ENCODE measurements at places on chromosomes 5 and 9.

DNA sequence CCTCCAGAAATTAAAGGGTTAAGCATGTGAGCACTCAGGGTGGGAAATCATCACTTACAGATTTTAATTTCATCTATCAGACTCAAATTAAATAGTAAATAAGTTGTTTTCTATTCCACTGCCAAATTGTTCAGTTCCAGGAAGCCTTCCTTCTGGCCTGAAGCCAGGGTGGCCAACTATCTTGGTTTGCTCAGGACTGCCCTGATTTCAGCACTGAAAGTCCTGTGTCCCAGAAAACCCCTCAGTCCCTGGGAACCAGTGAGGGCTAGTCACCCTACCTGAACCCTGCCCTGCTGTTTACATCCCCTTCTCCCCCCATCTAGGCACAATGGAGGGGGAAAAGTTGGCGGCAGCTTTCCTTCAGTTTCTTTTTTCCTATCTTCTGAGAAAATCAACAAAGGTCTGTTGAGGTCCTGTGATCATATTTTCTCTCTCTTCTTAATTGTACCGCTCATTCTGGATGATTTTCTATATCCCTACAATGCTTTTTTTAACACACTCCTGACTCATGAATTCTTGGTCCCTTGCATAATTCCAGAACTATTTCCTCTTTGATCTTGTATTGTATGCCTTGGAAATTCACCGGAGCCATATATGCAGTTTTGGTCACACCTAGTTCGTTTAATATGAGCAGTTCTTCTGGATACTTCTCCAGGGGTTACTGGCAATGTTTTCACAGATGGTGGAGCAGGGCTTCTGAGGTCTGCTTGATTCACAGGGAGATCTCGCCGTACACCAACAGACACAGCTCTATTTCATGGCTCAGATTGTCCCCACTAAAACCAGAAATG, 103.8 kb downstream of the MAP1B start:
- no peak overlapping the region for H3K4me3 ChIP-seq
- no peak for DNase-seq
- peaks cover 9% of the 10 kb centered on the region for H3K4me1 ChIP-seq
- no peaks in the 10 kb centered on the region for H3K36me3 ChIP-seq

GRCh38 chr9:91374939-91375338, 13.2 kb upstream of the AUH start:
- H3K27me3 ChIP-seq = no peaks in the 10 kb centered on the region
- no peaks in the 10 kb centered on the region for H3K36me3 ChIP-seq
- H3K27ac ChIP-seq = no peak overlapping the region
- peaks cover 36% of the 10 kb centered on the region for H3K4me1 ChIP-seq
- H3K4me3 ChIP-seq = no peak overlapping the region
- no peak for DNase-seq

- H3K27me3 ChIP-seq = peaks cover 16% of the 10 kb centered on the region
- no peak overlapping the region for H3K4me3 ChIP-seq
- peak; percentile 54 for DNase-seq
- no peaks in the 10 kb centered on the region for H3K36me3 ChIP-seq
Measured at GRCh38 chr9:138101444-138102234, 224.1 kb downstream of the CACNA1B start.

- H3K36me3 ChIP-seq = no peaks in the 10 kb centered on the region
- DNase-seq = no peak
- H3K27me3 ChIP-seq = peaks cover 4% of the 10 kb centered on the region
- no peak overlapping the region for H3K27ac ChIP-seq
- H3K4me1 ChIP-seq = no peaks in the 10 kb centered on the region
Measured at GRCh38 chr9:21434202-21435014, 5.8 kb upstream of the IFNA1 start.

GRCh38 chr9:38285236-38285635, 107.3 kb upstream of the ALDH1B1 start:
- no peak overlapping the region for H3K4me3 ChIP-seq
- no peaks in the 10 kb centered on the region for H3K27me3 ChIP-seq
- DNase-seq = no peak
- no peaks in the 10 kb centered on the region for H3K36me3 ChIP-seq
- H3K4me1 ChIP-seq = no peaks in the 10 kb centered on the region

- H3K4me3 ChIP-seq = no peak overlapping the region
- no peaks in the 10 kb centered on the region for H3K27me3 ChIP-seq
- H3K4me1 ChIP-seq = no peaks in the 10 kb centered on the region
- no peaks in the 10 kb centered on the region for H3K36me3 ChIP-seq
Measured at GRCh38 chr9:132231019-132231701, 69.3 kb downstream of the NTNG2 start.

GRCh38 chr5:166399781-166400180, 1891.7 kb upstream of the WWC1 start:
- no peak for DNase-seq
- H3K4me1 ChIP-seq = no peaks in the 10 kb centered on the region

- DNase-seq = no peak
- H3K36me3 ChIP-seq = no peaks in the 10 kb centered on the region
- no peaks in the 10 kb centered on the region for H3K27me3 ChIP-seq
Measured at GRCh38 chr5:124030043-124030491, 518.1 kb downstream of the CSNK1G3 start.

DNA sequence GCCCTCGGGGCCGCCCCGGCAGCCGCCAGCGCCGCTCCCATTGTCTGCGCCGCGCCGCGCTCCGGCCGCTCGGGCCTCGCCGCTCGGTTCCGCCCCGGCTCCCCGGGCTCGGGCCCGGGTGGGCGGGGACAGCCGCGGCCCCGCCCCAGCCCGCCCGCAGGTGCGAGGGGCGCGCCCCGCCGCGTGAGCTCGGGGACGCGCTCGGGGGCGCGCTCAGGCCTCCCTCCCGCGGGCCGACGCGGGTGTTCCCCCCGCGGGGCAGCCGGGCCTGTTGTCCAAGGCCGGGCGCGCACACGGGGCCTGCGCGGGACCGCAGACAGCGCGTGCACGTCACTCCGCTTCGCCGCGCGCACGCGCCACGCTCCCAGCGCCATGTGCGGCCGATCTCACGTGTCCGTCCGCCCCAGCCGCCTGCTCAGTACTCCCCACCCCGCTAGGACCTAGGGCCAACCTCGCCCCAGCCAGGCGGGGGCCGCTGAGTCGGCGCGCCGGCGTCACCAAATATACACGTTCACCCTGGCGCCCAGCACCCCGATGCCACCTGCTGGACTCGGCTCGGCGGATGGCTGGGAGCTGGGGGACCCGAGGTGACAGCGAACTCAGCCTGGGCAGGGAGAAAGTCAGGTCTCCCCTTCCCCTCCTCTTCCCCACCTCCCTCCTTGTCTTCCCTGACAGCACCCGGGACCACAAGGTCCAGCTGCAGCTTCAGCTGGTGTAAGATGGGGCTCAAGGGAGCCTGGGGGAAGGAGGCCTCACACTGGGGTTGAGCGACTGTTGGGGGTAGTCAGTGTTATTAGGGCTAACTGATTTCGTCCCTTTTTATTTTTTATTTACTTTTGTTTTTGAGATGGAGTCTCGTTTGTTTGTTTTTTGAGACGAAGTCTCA, 14.3 kb downstream of the GBGT1 start:
- no peaks in the 10 kb centered on the region for H3K27me3 ChIP-seq
- peak overlapping the region; percentile 88 for H3K27ac ChIP-seq
- peak; percentile 96 for DNase-seq
- H3K4me1 ChIP-seq = peaks cover 24% of the 10 kb centered on the region

DNA sequence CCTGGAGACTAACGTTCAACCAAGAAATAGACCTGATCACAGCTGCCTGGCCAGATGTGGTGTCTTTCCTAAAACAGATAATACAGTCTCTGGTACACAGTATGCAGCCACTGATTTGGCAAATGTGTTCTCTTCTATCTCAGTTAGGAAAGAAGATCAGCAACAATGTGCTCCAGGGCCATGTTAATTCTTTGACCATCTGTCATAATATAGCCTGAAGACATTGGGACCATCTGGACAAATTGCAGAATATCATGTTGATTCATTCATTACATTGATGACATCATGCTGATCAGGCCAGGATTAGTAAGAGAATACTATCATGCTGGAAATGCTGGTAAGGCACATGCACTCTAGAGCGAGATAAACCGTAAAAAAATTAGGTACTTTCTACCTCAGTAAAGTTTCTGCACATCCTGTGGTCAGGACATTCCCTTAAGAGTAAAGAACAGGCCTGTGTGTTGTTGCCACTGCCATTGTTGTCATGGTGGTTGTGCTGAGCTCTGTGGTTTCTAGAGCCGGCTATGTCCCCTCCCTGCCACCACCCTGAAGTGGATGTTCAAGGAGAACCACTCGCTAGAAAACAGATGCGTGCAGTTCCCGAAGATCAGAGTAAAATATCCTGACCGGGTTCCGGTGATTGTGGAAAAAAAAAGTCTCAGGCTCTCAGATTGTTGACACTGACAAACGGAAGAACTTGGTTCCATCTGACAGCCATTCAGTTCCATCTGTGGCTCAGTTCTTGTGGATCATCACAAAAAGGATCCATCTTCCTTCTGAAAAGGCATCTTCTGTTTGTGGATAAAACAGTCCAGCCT, 6.4 kb upstream of the JMY start:
- H3K4me1 ChIP-seq = no peaks in the 10 kb centered on the region
- DNase-seq = no peak
- no peak overlapping the region for H3K4me3 ChIP-seq
- no peak overlapping the region for H3K27ac ChIP-seq
- H3K27me3 ChIP-seq = no peaks in the 10 kb centered on the region

DNA sequence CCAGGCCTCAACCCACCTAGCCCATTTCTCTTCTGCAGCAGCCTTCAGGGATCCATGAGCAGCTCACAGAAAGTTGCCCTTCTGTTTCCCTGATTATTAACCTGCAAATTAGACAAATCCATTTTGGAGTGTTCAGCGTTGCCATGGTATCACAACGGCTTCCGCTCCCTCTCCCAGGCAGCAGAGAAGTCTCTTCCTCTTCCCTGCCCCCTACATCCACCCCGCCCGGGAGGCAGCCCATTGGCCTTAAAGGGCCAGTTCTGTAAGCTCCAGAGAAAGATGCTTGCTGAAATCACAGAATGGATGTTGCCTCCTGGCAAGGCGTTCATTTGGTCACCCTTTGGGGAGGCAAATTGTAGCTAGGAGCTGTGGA, 47.7 kb upstream of the BOD1 start:
- no peak overlapping the region for H3K4me3 ChIP-seq
- H3K36me3 ChIP-seq = no peaks in the 10 kb centered on the region
- H3K4me1 ChIP-seq = no peaks in the 10 kb centered on the region
- H3K27ac ChIP-seq = no peak overlapping the region
- no peaks in the 10 kb centered on the region for H3K27me3 ChIP-seq

DNA sequence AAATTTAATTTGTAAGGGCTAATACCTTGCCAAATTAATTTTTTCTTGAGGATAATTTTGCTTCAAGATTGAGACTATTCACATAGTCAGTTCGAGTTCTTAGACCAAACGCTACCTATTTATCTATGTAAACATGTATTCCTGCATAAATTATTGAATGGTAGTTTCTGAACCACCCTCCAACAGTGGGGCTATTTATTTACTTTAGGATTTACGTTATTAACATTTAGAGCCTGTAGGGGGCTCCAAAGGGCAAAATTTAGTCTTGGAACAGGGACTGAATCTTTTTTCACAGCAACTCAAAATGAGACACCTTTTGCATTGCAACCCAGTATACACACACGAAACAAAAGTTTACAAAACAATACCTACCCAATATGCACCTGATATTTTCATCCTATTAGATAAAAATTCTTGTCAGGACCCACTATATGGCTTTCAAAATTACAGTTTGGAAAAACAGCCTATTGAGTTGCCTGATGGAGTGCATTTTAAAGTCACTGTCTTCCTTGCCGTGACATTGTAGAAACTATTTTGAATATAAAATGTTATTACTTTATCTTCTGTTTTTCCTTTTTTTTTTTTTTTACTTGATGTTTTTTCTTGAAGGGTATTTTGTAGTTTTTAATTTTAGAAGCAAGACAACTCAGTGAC, 47.1 kb upstream of the POU4F3 start:
- no peaks in the 10 kb centered on the region for H3K4me1 ChIP-seq
- DNase-seq = no peak
- H3K36me3 ChIP-seq = peaks cover 13% of the 10 kb centered on the region
- no peak overlapping the region for H3K4me3 ChIP-seq
- no peak overlapping the region for H3K27ac ChIP-seq

DNA sequence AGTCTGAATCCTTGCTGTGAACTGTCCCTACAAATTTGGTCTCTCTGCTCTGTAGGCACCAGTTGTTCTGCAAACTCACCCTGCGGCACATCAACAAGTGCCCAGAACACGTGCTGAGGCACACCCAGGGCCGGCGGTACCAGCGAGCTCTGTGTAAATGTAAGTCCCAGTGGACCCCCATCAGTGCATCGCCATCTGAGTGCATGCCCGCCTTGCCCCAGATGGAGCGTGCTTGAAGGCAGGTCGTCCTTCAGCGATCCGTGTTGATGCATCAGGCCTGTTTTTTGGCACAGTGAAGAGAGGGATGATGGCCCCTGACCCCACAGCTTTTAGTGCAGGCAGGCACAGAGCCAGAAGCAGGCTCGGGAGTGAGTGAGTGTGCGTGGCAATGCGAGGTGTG, 1.3 kb downstream of the SURF2 start:
- DNase-seq = no peak
- no peaks in the 10 kb centered on the region for H3K27me3 ChIP-seq
- no peak overlapping the region for H3K27ac ChIP-seq
- H3K36me3 ChIP-seq = peaks cover 50% of the 10 kb centered on the region
- H3K4me1 ChIP-seq = peaks cover 18% of the 10 kb centered on the region

DNA sequence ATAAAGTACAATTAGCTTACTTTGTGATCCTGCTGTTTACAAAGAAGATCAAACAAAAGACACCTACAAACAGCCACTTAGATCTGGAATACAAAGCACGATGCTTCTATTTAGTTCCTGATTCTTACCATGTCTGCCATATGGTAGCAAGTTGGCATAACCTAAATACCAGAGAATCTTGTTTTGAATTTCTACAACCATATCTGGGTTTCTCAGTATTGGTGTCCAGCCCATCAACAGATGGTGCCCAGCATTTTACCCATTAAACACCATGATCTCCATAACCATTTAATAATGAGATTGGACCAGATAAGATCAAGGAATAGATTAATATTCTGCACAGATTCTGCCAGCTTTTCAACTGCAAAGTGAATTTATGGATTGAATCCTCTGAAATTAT, 29.8 kb downstream of the SLC24A2 start:
- no peaks in the 10 kb centered on the region for H3K27me3 ChIP-seq
- no peak overlapping the region for H3K4me3 ChIP-seq
- no peak for DNase-seq
- no peaks in the 10 kb centered on the region for H3K4me1 ChIP-seq
